ENCODE measurements at places on chromosomes 5 and 9.

- DNase-seq, result no peak
These were observed 261.8 kb upstream of the CLINT1 start for GRCh38 chr5:158120760-158121159.

- peak; percentile 55 for DNase-seq
These were observed 1.2 kb upstream of the ADAMTS6 start for GRCh38 chr5:65482736-65483545.

DNA sequence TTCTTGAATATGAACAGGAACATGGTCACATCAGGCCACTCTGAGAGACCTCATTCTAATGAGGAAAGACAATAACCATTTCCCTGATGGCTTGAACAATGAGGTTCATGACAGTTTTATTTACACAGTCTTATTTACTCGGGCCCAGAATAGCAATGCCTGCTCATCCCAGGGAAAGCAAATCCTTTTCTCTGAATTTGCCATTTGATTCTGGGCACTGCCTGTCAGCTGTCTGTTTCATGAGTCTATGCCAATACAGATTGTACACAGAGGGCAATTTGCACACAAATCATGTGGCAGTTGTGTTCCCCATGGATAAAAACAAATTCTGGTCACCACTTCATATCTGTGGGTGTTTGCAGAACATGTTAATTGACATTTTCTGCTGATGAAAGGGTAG is 492.5 kb downstream of the ACTL7B start:
- DNase-seq, result no peak

- no peak for DNase-seq
These were observed 23.9 kb upstream of the TERT start for GRCh38 chr5:1318659-1319251.

DNA sequence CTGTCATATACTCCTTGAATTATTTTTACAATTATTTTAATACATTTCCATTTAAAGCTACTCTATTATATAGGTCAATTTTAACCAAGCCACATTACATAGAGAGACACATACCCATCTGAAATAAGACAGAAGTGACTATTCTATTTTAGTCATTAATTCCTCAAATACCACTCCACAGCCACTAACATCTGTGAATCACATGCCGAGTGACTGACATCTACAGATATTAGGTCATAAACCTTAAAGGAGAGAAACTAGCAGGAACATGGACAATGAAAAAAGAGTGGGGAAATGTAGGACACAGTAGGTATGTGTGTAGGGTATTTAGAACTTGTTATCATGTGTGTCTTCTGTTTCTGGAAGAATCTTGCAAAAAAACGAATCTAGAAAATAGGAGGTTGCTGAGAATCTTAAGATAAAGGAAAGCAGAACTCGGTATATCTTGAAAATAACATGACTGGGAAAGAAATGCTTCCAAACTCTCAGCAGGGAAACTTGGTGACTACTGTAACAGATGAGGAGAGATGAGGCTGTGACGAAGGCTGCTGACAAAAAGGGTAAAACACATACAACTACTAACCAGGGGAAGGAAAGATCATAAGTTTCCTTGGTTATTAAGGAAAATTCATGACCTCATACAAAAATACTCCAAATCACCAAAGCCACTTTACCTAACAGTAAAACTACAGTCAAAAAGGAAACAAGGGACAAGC is 84.6 kb downstream of the PLPP1 start:
- no peak for DNase-seq

DNA sequence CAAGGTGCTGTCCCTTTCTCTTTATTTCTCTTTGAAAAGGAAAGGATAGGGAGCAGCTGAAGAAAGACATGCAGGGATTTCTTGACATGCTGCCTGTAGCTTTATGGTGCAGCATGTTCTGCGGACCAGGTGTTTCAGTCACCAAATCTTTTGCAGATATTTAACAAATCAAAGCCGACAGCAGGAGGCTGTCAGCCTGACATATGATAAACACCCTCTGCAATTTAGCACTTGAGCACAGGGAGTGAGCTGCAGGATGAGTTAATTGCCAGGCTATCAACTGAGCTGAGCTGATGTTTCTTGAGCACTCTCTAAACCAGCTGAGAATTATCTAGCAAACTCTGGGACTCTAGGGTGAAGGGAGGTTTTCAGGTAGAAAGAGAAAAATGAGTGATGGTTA is 212.8 kb upstream of the ATP10B start:
- DNase-seq, result no peak

- peak; percentile 50 for DNase-seq
These were observed 550 bp downstream of the CORO2A start for GRCh38 chr9:98191671-98192502.

GRCh38 chr9:83479765-83480164 is 58.4 kb downstream of the FRMD3 start:
- no peak for DNase-seq

- no peak for DNase-seq
These were observed 72.6 kb upstream of the PALM2AKAP2 start for GRCh38 chr9:109707355-109707754.

- DNase-seq, result no peak
These were observed 39.1 kb downstream of the FAT2 start for GRCh38 chr5:151551985-151552384.

DNA sequence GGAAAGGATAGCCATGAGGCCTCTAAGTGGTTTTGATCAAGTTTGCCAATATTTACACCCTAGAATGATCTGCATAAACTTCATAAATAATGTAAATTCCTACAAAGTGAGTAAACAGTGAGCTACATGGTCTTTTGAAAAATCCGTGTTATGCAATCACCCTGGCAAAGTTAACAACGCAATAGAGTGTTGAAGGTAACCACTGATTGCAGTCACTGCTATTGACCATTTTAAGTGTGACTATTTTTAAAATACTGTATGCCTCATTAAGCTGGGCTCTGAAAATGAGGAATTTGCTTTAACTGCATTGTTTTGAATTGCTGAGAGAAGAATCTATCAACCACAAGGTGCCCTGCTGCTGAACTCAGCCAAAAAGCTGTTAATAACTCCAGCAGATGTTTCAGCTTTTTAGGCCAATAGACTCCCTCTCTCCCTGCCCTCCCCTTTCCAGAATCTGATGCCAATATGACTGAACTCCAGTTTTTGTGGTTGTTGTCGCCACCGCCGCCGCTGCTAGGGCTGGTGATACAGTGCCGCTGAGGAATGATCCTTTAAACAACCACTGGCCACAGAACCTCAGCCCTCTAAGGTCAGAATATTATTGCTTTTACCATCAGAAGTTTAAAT is 35.3 kb upstream of the SMARCA2 start:
- DNase-seq, result no peak

GRCh38 chr9:981491-981898 is 5.0 kb downstream of the DMRT3 start:
- DNase-seq, result no peak

GRCh38 chr5:37214550-37214949 is 34.6 kb downstream of the CPLANE1 start:
- DNase-seq, result peak; percentile 8

- DNase-seq, result no peak
These were observed 20.1 kb upstream of the HSPA9 start for GRCh38 chr5:138595180-138595795.

DNA sequence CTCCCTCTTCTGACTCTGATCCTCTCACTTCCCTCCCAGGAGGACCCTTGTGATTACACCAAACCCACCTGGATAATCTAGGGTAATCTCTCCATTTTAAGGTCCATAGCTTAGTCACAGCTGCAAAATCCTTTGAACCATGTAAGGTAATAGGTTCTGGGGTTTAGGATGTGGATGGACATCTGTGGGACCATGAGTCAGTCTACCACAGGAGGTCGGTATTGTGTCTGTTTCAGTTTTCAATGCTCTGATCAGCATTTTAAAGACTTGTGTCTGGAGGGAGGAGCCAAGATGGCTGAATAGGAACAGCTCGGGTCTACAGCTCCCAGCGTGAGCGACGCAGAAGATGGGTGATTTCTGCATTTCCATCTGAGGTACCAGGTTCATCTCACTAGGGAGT is 112.6 kb downstream of the CAVIN4 start:
- no peak for DNase-seq

GRCh38 chr5:96180684-96181435 is 219.2 kb upstream of the ELL2 start:
- DNase-seq, result no peak

DNA sequence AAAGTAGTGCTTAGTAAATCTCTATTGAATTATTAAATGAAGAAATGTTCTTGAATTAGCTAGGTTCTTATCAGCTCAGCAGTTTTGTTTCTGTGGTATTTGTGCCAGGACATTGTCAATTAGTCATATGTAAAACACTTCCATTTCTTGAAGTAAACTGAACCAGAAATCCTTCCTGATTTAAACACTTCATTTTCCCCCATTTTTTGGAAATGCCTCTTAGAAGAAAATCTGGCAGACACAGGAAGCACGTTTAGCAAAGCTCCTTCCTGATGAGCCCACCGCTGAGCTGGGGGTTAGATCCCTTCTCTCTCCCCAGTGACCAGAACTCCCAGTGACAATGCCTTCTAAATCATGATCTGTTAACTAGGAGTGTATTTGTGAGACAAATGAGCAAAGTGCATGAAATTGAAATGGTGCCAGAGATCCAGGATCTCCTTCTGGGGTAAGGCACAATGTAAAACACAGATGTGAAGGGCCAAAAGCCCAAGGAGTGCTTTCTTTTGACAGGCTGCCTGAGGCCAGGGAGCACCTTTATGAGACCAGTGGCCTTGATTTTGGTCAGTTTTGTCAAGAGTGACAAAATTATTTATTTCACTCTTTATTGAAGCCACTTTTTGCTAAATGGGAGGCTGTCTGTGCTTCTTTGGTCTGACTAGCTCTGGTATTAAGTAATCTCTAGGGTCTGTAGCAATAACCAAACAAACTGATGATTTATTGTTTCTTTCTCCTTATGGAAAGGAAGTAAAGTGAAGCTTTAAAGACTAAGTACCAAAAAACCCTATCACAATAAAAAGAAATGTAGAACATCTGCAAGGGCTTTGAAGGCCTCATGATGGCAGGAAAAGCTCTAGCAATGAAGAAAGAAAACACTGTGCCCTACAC is 25.5 kb upstream of the RUSC2 start:
- no peak for DNase-seq

- DNase-seq, result no peak
These were observed 38.9 kb downstream of the SLC35D2 start for GRCh38 chr9:96344458-96345180.

All from CD4-positive, alpha-beta T cell treated with Interferon alpha-2 for 1 hour (primary cell).